ENCODE measurements at places on chromosomes 7 and 10.

DNA sequence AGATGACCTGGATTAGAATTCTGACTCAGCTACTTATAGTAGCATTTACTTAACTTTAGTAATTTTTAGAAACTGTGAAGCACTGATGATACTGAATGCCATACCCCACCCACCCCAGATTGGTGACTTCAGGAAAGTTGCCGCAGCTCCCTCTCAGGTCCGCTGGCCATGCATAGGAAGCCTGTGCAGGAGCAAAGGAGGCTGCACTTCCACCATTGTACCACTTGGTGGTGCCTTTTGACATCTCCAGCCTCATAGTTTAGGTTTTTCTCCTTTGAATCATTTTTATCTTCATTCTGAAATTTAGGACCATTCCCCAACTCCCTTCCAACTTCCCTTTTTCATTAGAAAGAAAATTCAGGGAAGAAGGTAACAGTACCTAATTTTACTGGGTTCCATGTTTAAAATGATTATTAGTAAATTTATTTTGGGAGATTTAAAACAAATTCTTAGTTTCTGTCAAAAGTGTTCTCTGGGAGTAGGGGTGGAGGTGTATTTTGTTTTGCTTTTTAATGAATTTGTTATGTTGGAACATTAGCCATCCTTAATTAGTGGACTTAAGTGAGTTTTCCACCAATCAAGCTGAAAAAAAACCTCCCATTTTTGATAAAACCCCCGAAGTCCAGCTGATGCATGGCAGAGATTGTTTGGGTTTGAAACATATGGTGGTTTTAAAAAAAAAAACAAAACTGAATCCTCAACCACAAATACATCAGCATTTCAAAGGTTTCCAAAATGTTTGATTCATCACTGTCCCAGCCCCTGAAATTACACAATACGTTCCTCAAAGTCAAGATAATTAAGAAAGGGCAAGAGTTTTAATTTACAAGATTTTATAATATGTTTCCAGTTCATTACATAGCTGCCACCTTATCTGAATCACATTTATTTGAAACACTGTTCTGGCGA, 109.6 kb downstream of the WNT2 start:
- DNase-seq: no peak

DNA sequence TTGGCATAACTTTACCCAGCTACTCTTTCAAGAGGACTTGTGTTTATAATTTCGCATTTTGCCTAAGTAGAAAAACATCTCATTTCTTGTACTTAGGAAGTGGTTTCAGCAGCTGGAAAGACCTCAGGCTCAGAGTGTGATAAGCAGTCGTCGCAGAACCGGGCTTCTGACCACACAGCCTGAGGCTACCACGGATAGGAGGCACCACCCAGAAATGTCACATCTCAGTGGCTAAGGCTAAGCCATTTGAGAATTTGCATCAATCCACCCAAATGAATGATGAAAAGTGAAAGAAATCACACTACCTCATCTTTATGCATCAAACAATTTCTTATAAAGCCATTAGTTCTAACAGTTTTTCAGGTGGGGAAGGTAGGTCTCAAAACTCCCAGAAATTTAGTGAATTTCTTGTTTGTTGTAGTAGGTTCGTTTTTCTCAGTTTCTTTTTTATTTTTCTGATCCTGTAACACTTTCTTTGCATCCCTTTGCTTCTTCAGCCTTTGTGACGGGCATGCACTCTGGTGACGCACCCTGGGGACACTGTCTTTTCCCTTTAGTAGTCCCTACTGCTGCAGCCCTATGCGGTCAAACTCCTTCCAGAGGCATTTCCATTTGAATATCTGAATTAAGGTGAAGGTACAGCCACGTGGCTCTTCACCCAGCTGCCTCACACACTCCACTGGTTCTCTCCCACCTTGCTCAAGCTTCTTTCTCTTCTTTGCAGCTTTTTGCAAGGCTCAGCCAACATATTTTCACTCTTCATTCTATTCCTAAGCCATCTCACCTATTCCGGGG, 68.5 kb downstream of the MAP3K8 start:
- DNase-seq: no peak

DNA sequence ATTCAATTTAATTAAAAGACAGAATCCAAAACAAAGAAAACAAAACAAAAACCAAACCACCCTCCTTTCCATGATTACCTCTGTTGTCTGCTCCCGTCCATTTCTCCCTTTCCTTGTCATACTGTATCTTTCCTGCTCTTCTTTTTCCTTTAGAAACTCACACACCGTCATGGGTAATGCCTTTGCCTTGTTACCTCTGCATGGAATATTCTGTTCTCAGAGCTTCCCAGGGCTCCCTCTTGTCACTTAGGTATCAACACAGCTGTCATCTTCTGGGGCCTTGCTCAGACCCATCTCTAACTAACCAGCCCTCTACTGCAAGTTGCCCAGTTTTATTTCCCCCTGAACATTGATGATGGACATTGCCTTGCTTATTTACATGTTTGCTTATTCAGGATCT, 30.2 kb upstream of the GIMAP8 start:
- no peak for DNase-seq

DNA sequence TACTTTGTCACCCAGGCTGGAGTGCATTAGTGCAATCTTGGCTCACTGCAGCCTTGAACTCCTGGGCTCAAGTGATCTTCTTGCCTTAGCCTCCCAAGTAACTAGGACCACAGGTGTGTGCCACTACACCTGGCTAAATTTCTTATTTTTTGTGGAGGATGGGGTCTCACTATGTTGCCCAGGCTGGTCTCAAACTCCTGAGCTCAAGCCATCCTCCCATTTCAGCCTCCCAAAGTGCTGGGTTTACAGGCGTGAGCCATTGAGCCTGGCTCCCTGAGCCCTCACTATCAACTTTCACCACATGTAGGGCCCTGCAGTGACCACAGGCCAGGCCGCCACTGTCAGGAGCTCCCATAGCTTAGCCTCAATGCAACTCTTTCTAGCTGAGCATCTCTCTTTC, 110.2 kb downstream of the CUL2 start:
- no peak for DNase-seq

DNA sequence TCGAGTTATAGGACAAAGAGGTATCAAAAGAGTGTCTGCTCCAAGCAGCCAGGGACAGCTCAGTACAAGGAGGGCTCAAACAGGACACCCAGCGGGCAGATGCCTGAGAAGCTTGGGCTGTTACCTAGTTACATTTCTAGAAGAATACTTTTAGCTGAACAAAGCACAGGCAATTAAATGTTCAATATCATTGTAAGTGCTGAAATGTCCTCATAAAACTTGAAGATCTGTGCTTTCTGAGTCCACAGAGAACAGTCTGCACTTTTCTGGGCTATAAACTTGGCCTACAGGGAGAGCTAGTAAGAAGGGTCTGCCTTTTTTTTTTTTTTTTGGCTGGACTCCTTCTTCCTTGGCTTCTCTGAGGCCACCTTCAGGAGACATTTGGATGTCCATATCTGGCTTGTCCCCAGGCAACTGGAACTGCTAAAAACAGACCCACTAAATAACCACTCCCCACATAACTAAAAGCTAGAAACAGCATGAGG, 123.2 kb downstream of the SLC16A9 start:
- no peak for DNase-seq

DNA sequence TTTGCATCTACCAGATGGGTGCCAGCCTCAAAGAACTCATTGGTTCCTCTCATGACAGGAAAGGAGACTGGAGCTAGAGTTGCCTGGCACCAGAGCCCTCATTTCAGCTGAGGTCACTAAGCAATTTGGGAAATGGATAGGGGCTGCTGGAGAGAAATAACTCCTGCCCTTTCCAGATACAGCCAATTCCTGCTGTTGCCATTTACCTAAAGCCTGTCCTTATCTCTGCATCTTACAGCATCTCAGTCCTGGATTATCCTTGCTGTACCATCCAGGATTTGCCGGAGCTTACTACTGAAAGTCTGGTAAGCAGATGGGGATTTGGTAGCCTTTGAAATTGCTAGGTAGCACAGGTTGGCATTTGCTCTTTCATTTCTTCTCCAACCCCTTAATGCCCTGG, 31.9 kb upstream of the SMKR1 start:
- no peak for DNase-seq

- DNase-seq: no peak
Measured at GRCh38 chr7:20305726-20306125, 25.0 kb upstream of the ITGB8 start.

GRCh38 chr10:79142064-79142491, 73.3 kb downstream of the ZMIZ1 start:
- DNase-seq: no peak

- no peak for DNase-seq
Measured at GRCh38 chr7:1733908-1734730, 64.0 kb downstream of the ELFN1 start.

- DNase-seq: no peak
Measured at GRCh38 chr7:134315679-134316538, 821 bp downstream of the SLC35B4 start.

DNA sequence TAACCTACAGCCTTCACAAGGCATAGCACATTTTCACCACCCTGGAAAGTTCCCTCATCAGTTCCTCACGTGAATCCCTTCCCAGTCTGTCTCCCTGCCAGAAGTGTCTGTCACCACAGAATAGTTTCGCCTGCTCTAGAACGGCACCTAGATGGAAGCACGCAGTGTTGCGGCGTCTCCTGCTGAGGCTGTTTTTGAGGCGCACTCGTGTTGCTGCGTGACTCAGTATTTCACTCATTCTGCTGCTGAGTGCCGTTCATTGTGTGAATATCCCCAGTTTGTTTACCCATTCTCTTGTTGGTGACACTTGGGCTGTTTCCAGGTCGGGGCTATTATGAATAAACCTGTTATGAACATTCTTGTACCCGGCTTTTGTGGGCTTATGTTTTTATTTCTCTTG, 12.8 kb downstream of the NOS3 start:
- no peak for DNase-seq

DNA sequence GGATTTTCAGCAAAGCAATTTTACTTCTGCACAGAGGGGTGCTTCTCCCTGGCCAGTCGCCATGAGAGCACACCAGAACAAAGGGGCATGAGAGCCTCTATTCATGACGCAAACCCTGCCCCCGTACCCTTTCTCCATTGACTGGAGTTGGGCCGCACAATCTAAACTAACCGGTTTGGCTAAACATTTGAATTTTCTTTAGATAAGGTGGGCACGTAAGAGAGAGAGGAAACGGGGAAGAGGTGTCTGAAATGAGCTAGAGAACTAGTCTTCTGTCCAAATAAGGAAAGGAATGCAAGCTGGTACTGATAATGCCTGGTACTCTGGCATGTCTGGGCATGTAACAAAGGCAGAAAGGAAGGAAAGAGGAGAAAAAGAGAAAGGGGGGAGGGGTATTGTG, 13.2 kb upstream of the SCIN start:
- DNase-seq: no peak

GRCh38 chr10:4034907-4035598, 250.0 kb upstream of the KLF6 start:
- DNase-seq: no peak

DNA sequence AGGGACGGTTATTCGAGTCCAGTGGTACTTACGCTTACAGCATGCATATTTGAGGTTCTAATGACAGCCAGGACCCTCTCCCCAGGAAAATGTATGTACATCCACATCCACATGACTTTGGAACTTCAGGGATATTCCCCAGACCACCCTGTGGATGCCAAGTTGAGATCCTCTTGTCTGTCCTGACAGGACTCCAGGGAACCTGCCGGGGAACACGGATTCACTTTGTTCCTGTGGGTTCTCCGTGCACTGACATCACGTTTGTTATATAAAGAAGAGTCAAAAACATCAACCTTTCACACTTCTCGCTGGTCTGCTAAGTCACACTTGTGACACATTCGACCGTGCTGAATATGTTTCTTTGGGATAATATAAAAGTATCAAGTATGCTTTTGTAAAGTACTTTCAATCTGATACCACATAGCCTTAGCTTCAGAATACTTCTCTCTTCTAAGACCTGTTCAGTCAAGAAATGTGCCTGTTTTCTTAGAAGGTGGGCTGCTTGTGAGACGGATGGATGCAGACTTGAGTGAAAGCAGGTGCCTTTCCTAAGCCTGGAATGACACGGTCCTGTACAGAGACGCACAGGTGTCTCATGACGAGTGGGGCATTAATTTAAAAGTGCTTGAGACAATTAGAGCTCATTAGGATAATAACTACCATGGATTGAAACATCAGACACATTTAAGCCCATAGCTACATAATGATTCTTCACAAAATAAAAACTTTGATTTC, 38.7 kb downstream of the CALML5 start:
- DNase-seq: no peak

DNA sequence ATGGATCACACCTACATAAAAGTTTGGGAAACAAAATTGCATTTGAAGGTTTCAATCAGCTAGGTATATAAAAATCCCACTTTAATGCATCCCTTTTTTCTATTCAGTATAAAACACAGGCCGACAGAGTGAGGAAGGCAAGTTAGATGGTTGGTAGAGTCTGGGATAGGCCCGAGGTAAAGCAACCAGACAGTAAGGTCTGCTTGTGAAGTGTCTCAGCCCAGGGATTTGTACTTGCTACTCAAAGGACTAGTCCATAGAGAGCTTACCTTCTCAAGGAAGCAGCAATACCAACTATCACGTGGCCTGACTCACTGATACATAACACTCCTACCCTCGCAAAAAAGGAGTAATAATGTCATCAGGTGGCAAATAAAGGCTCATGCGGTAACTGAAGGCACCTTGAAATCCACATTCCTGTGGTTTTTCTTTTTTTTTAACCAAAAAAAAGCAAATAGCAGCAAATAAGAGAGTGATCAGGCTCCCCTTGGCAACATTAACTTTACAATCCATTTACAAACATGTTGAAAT, 56.2 kb upstream of the ATP6V0A4 start:
- DNase-seq: no peak

DNA sequence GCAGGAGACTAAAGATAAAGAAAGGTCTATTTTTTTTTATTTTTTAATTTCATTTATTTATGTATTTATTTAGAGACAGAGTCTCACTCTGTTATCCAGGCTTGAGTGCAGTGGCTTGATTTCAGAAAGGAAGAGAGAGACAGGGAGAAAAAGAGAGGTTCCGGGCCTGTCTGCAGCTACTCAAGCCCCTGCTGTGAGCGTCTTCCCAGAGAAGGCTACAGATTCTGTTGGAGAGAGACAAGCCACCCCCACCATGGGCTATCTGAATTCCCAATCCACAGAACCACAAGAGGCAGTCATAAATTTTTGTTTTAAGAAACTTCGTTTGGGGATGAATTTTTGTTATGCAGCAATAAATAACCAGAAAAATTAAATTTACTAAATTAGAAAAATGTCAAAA, 68.1 kb downstream of the CALN1 start:
- DNase-seq: no peak

- DNase-seq: no peak
Measured at GRCh38 chr10:93266858-93267257, 193.2 kb downstream of the CYP26A1 start.

DNA sequence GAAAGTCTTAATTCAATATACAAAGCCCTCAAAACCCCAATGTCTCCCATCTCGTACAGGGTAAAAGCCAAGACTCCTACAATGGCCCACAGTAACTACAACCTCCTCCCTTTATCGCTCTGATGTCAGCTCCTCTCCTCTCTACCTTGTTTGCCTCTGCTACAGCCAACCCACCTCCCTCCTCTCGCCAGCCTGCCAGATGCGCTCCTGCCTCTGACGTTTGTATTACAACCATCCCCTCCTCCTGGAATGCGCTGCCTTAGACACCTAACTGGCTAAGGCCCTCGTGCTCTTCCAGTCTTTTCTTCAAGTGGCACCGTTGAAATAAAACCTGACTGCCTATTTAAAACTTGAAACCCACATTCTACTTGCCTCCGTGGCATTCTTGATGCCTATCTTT, 115.3 kb upstream of the MYO3A start:
- no peak for DNase-seq

GRCh38 chr10:52216852-52217251, 97.2 kb upstream of the DKK1 start:
- DNase-seq: no peak

GRCh38 chr10:95544783-95545500, 16.2 kb downstream of the SORBS1 start:
- no peak for DNase-seq

All from NCI-H446 treated with DMSO at 0.1 percent for 48 hours (cell line).